ENCODE measurements at places on chromosomes 7 and 10.
A peak's percentile ranks its signal among the peaks of the same experiment; 100 is the strongest.

- no peak for DNase-seq
These were observed 109.6 kb downstream of the SH2D4B start for GRCh38 chr10:80647173-80647833.

DNA sequence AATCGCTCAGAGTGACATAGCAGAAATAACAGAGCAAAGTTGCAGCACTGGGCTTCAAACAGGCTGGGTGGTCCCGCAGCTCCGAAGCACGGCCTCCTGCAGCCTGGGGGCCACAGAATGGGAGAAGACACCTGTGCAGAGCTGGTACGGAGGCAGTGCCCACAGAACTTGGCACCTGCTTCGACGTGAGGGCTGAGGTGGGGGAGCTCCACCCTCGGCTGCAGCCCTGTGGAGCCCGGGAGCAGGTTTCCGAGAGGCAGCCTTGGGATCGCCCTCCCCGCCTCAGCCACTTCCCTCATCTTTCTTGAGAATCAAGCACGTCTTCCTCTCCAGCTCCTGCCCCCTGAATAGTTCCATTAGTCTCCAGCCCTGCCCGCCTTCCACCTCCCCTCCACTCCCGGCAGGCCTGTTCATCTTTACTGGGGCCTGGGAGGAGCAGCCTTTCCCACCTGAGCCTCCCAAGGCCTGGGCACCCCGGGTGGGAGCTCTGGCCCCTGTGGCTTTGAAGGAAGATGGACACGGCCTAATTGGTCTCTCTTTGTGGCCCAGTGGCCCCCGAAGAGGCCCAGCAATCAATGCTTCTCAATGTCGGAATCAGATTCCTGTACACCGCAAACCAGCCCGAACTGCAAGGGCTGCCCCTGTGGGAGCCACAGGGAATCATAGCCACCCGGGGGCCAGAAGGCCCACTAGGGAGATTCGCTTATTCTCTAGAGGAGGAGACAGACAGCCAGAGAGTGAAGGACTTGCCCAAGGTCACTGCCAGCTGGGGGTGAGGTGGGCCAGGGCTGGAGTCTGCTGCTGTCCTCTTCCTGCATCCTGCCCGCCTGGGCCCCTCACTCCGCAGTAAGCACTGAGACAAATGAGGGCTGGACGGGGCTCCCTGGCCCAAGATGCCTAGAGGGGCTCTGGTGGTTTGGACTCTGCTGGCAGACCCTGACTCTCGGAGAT is 17.0 kb upstream of the PCBD1 start:
- DNase-seq: no peak

DNA sequence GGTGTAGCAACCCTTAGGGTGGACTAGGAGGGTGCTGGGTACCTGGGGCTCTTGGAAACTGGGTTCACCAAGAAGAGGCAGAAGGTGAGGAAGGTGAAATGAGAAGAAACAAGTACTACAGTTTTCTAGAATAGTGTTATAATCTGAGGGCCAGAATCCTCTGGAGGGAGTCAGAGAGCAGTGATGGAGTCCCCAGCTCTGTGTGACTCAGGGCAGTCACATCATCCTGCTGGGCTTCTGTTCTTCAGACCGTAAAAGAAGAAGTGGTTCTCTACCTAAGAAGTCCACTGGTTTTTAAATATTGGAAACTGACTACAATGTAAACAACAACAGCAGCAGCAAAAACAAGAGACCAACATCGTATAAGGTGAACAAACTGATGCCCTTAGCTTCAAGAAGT is 197.3 kb downstream of the PRPF18 start:
- no peak for DNase-seq

DNA sequence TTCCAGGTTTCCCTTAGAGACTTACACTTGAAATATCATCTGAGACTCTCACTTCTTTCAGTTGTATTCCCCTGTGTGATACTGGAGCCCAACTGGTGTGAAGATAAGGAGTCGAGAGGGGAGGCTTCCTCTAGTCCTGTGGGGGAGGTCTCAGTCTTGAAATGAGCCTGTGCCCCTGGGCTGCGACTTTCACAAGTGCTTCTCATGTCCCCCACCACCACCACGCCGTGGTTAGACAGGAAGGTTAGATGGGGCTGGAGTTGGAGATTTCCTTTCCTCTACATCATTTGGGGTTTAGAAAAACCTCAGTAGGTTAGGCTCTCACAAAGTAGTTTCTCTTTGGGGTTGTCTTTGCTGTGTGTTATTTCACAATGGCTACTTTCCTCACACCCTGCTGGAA is 25.6 kb upstream of the MKX start:
- no peak for DNase-seq

DNA sequence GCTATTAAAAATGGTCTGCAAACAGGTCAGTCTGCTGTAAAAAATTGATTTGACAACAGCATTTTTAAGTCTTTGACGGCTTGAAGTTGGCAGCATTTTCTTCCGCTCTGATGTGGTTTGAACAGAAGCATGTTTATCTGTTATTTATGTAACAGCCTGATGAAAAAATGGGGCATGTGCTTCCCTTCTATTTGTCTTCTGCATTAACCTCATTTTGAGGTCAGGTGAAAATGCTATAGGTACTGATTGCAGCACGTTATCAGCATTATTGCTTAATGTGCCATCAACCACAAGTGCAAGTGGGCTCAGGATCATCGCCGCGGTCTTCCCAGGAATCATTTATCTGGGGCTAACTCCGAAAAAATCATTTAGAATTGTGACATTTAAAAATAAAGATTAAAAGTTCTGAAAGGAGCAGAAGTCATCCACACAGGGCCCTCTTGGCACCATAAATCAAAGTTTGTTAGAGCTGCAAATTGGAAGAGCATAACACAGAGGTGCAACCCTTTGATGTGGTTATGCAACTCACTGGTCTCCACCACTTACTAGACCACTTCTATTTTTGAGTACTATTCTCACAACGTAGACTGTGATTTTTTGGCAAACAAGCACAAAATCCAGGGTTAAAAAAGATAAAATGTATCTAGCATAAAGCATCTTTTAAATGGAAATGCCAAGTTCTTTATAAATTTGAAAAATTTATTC is 307.7 kb downstream of the MDFIC start:
- DNase-seq: no peak

DNA sequence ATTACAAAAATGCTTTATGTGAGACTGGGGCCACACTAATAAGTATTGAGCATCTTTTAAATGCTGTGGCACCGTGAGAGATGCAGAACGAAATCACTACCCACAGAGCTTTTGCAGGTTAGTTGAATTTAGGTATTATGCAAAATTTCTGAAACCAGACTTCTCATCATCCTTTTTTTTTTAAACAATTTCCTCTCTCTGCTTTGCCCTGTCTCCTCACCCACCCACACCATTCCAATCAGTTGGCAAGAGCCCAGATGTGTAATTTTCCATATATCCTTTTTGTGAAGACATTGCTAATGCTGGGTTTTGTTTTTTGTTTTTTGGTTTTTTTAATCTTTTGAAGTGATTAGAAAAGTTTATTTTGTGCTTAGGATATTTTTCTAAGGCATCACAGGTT is 1.1 kb downstream of the YAE1 start:
- no peak for DNase-seq

GRCh38 chr10:1061930-1062774 is 6.0 kb downstream of the WDR37 start:
- no peak for DNase-seq

GRCh38 chr7:15977663-15978062 is 291.2 kb upstream of the MEOX2 start:
- DNase-seq: no peak

- DNase-seq: no peak
These were observed 15.8 kb upstream of the PAPSS2 start for GRCh38 chr10:87643920-87644319.

GRCh38 chr7:47045207-47046051 is 536.5 kb downstream of the TNS3 start:
- DNase-seq: peak; percentile 60

GRCh38 chr7:1986366-1987083 is 246.2 kb downstream of the MAD1L1 start:
- no peak for DNase-seq

DNA sequence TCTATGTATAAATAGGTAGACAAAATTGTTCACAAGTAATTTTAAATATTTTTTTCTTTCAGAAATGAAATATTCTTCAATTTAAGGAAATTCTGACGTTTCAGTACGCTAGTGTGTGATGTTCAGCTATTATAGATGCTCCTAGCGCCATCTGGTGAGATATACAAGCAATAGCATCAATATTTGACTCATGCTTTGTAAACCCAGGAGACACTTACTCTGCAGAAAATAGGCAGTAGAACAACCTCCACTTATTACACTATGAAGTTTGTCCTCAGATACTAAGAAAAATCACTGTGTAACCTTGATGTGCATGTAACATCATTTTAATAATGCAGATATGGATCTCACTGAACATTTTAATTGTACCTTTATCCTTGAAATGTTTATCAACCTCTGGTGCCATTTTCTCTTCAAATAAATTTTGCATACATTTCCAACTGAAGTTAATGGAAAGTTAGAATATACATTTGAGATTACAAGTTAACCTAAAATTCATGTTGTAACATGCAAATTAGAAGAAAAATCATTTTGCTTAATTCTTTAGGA is 151.5 kb upstream of the FAM3C start:
- DNase-seq: peak; percentile 79

DNA sequence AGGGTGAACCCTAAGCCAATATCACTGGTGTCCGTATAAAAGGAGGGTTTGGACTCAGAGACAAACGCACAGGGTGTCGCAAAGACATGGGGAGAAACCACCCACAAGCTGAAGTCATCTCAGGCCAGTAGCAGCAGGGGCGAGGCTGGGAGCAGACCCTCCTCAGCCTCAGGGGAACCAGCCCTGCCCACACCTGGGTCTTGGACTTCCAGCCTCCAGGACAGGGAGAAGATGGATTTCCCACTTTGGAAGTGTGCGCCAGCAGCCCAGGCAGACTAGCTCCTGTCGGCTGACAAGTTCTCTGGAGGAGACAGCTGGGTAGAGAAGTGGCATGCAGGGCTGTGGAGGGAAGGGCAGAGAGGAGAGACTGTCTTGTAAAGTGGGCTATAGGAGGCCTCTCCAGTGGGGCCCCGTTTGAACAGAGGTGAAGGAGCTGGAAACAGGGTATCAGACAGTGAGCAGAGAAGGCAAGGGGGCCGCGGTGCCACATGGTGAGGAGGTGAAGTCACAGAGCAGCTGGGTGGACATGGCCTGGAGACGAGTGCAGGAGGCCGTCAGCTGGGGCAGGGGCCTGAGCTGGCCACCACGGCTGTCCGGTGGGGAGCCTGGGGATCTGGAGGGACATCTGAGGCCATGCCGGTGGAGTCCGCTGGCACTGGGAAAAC is 475.6 kb downstream of the PTPRN2 start:
- DNase-seq: no peak

DNA sequence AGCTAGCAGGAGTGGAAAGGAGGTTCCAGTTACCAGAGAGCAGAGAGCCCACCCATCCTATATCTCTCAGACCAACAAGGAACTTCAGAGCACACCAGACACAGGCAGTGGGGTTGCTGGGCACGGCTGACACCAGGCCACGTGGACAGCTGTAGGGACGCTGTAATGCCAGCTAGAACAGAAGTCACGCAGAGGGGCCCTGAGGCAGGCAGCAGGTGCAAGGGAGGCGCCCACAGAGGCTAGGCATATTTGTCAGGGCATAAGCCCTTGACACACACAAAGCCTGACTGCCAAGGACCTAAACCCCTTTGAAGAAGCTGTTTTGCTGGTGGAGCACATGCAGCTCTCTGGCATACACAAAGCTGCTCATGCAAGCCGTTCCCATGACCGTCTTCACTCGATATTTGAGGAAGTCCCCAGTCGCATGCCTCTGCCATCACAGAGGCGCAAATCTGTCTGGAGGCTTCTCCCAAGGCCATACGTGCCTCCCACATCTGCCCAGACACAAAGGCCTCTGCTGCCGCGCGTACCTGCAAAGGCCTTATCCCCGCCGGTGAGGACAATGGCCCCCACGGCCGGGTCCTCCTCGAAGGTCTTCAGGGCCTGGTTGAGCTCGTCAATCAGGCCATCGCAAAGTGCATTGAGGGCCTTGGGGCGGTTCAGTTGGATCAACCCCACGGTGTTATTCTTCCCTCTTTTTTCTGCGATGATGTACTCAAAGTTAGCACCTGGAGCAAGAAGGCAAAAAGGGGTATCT is 2.9 kb downstream of the ECHS1 start:
- DNase-seq: peak; percentile 44
